ENCODE measurements at places on chromosomes 1 and 21.

GRCh38 chr1:193448682-193449461, 262.5 kb upstream of the B3GALT2 start:
- no peak for DNase-seq

DNA sequence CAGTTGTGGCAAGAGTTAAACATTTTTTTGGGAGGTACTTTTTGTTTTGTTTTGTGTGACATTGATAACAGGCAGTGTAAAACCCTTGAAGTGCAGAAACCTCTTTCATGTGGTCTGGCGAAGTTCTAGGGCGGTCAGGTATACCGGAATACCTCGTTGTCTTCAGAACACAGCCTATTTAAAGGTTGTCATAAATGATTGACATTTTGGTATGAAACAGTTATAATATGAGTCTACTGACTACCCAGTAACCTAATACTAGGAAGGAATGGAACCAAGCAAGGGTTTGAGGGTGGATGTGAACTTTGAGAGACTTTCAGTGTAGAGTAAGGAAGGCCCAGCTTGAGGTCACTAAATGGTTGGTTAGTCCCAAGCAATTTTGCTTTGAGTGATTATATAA, 40.5 kb downstream of the PATJ start:
- DNase-seq = no peak

- no peak for DNase-seq
Measured at GRCh38 chr1:12059722-12060464, 3.2 kb upstream of the TNFRSF8 start.

- DNase-seq = no peak
Measured at GRCh38 chr1:3064901-3065300, 4.1 kb upstream of the PRDM16 start.

DNA sequence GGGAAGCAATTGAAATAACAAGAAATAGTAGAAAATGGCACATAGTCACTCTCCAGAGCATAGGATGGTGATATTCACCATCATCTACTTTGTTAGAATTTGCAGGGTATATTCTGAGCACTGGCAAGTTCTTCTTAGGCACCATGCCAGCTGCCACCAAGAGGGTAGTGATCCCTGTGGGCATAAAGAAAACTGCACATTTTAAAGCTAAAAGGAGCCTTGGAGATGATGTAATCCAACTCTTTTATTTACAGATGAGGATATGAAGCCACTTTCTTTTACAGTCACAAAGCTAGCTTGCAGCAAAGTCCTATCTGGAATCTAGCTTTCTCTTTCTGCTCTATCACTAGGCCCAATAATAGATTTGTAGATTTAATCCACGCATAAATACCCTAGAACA, 69.0 kb downstream of the PTGER3 start:
- DNase-seq = no peak

DNA sequence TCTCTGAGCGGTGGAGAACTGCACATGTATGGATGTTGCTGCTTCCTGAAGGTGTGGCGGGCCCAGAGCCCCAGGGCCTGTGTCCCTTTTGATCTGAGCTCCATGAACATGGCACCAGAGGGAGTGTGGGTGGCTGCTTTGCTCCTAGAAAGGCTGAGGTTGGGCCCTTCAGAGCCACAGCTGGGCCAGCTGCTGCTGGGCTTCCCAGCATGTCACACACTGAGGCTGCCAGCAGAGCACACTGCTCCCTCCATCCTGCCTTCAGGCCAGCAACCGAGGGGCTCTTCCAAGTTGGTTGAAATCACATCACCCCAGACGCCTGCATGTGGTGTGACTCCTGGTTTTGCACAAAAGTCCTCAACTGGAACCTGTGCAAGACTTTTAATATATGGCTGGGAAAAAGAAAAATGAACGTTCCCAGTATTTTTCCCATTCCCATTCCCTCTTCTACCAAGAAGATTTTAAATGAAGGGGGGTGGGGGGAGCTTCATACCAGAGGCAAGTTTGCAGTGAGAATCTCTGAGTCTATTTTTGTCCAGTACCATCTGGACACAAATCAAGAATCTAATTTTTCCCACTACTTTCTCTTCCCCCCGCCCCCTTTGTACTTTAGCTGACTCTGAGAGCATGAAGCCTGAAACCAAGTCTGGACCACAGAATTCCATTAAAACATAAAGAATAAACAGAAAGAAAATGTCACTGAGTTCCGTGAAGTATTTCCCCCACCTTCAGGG, 26.2 kb upstream of the NGF start:
- DNase-seq = no peak

- DNase-seq = no peak
Measured at GRCh38 chr21:27532076-27532475, 565.2 kb upstream of the ADAMTS5 start.

DNA sequence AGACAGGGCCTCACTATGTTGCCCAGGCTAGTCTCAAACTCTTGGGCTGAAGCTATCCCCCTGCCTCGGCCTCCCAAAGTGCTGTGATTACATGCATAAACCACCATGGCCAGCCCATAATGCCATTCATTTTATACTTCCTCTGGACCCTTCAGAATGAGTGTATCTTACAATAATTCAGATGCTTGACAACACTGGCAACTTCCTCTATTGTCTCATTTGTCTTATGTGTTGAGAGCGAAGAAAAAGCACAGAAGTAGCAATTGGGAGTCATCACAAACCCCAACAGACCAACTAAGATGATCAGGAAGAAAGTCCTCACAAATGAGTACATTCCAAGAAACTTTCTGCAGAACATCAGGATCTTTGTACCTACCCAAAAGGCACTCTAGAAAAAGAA, 191.9 kb downstream of the RERE start:
- DNase-seq = no peak

- peak; percentile 10 for DNase-seq
Measured at GRCh38 chr1:19644681-19645410, 735 bp downstream of the NBL1 start.

DNA sequence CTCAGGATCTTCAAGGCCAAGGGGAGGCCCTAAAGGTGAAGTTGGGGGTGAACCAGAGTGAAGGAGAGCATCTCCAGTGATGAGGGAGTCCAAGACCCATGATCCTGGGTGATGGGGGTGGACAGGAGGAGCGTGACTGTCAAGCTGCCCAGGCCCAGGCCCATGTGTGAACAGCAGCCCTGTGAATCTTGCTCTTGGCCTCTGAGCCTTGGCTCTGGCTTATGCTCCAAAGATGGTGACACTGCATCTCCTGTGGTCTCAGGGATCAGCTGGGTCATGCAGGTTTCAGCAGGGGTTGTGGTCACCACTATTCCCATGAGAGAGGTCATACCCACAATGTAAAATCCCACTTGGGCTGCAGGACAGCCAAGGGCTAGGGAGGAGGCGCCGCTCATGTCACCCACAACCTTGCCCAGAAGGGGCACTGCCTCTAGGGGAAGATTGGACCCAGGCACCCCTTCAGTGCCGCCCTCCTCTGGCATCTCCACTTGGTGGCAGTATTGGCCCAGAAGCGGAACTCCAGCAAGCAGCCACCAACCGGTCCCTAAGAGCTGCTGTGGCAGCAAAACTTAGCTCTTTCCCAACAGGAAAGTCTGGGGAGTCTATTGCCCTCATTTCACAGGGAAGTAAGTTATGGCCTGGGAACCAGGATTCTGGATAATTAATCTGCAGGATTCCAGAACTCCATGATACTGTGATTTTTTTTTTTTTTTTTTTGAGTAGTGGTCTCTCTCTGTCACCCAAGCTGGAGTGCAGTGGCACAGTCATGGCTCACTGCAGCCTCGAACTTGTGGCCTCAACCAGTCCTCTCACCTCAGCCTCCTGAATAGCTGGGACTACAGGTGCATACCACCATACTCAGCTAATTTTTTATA, 7.5 kb upstream of the WNT3A start:
- peak; percentile 61 for DNase-seq

DNA sequence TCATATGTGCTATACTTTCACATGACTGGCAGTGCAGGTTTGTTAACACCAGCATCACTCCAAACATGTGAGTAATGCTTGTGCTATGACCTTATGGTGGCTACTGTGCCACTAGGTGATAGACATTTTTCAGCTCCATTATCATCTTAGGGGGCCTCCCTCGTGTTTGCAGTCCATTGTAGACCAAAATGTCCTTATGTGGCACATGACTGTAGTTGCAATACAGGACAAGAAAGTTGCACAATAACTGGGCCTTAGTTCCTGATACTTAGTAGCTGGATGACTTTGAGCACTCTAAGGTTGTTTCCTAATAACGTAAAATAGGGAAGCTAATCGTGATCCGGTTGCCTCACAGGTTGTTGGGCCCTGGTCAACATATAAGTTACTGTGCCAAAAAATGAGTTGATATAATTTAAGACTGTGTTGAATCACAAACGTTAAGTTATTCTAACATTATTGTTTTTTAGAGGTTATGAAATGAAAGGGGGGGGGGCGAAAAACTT, 511 bp upstream of the SNX27 start:
- DNase-seq = no peak

DNA sequence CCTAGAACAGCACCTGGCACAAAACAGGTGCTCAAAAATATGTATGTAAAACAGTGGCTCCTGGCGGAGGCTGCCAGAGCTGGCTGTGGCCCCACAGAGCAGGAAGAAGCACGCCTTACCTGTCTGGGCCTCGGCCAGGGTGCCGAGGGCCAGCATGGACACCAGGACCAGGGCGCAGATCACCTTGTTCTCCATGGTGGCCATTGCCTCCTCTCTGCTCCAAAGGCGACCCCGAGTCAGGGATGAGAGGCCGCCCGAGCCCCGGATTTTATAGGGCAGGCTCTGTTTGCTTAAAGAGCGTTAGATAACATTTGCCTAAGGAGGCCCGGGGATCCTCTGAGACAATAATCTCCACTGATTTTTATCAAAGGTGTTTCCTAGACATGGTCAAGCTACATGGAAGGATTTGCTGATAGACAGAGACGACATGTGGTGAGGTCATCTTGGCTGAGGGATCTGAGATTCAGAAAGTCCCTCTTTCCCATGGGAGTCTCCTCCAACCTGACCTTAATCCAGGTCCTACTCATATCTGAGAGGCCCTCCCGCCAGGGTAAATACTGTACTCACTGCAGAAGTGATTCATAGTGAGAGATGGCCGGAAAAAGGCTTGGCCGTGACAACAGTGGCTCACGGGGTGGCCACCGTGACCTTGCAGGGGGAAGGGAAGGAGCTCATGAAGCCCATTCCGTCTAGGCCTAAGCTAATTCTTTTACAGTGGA, at the start of gene TFF1:
Gene TFF1, minus strand, starts transcription at position 244 of the 719 bp plus-strand sequence. Its CDS starts 40 bp downstream, at position 204.
- DNase-seq = no peak

DNA sequence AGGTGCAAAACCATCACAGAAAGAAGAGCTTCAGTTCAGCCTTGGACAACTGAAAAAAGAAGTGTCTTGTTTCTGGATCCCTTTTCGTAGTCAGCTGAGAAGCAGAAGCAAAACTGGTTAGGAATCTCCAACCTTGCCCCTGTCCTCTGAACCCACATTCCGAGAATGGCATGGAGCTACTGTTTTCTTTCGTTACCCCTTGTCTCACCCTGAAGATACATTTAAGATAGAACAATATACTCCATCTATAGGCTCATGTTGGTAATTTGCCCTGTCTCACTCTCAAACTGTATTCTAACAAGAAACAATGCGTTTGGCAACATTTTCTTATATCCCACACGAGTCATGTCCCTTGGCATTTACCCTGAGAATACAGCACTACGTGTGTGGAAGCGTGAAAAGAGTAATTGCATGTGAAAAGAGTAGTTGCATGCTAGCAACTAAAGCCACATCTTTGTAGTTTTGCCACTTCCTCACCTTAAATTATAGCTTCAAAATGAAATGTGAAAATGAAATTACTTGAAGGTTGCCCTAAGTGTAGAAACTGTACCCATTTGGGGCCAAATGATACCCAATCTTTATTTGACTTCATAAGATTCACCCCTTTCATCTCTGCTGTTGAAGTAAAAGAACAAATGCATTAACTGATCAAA, 5.3 kb downstream of the SLAMF7 start:
- no peak for DNase-seq

- DNase-seq = no peak
Measured at GRCh38 chr1:40024671-40025070, 15.9 kb upstream of the CAP1 start.

- no peak for DNase-seq
Measured at GRCh38 chr1:55877437-55878232, 662.5 kb upstream of the USP24 start.

Data from NCI-H2081 (cell line).